ENCODE measurements at places on chromosomes 11 and 22.

GRCh38 chr11:75598900-75599299 is 36.8 kb downstream of the SERPINH1 start:
- DNase-seq, result no peak

DNA sequence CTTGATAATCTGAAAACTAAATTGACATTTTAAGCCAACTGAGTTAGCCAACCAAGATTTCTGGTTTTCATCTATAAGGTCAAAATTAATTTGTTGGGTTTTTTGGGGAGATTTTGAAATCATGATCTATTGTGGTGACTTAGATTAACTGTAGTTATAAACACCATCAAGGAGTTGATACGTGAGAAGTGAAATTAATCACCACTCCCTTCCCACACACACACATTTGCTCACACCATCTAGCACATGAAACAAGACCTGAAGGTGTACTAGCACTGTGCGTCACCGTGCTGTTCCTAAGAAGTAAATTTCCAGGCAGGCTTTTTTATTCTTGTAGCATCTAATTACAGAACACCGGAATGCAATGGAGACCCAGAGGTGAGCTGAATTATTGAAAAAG is 2.1 kb downstream of the OR5B21 start:
- no peak for DNase-seq

- DNase-seq, result no peak
These were observed 68.2 kb downstream of the DNAJC24 start for GRCh38 chr11:31437742-31438435.

- DNase-seq, result peak; percentile 5
These were observed 29.3 kb upstream of the CSNK1E start for GRCh38 chr22:38346506-38346905.

- DNase-seq, result peak; percentile 76
These were observed 14.3 kb downstream of the DGKZ start for GRCh38 chr11:46361283-46362155.

DNA sequence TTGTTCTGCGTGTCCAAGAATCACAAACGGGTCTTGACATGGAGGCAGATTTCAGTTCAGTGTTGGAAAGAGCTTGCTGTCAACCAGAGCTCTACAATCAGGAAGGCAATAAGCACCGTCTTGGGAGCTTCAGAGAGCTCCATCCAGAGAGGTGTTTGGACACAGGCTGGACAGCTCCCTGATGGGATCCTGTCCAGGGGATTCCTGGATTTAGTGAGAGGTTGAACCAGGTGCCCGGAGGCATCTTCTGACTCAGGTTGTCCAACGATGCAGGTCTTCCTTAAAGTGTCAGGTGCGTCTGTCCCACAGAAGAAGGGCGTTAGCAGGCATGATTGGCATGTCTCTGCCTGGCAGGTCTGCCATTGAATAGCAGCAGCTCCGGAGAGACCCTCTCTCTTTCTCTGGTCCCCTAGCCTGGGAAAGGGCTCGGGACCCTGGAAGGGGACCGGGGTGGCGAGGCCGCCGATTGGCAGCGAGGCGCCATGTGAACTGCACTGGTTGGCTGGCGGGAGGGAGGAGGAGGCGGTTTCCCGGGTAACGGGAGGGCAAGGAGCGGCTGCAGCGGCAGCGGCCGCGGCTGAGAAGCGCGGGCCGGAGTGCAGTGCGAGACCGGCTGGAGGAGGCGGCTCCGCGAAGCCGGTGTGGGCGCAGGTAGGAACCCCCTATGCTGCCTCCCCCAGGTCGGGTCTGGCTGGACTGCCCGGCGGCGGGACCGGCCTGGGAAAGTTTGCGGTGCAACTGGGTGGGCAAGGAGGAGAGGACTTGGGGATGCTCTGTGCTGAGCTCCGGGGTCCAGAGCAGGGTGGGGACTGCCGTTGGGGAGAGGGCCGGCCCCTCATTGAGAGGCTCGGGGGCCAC is 104.1 kb upstream of the E2F8 start:
- no peak for DNase-seq

DNA sequence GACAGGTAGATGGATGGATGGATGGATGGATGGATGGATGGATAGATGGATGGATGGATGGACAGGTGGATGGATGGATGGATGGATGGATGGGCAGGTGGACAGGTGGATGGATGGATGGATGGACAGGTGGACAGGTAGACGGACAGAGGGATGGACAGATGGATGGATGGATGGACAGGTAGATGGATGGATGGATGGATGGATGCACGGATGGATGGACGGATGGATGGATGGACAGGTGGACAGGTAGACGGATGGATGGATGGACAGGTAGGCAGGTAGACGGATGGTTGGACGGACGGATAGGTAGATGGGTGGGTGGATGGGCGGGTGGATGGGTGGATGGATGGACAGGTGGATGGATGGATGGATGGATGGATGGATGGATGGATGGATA is 24.3 kb downstream of the PDGFB start:
- DNase-seq, result no peak

DNA sequence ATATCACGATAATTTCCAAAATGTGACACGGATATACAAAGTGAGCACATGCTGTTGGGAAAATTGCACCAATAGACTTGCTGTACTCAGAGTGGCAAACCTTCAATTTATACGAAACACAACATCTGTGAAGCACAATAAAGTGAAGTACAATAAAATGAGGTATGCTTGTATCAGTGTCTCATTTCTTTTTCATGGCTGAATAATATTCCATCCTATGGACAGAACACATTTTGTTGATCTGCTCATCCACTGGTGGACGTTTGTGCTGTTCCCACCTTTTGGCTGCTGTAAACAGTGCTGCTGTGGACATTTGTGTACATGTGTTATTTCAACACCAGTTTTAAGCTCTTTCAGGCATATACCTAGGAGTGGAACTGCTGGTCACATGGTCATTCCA is 78.7 kb upstream of the CCND1 start:
- no peak for DNase-seq

GRCh38 chr11:78299000-78299710 is 110.4 kb downstream of the USP35 start:
- DNase-seq, result no peak

DNA sequence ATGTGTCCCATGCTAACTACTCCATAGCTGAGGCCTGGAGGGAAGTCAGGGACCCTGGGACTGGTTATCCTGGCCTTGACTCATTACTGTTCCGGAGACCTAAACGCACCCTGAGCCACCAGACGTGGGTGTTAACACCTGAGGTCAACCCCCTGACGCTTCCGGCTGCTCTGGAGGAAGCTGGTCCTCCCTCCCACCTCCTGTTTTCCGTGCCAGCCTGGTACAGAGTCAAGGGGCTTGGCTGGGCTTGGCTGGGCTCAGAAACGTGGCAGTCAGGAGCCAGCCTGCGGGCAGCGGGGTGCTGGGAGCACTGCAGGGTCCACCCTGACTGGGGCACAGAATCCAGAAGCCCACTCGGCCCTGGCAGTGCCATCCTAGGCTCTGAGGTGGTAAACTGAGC is 2.6 kb downstream of the TMPRSS4 start:
- DNase-seq, result no peak

DNA sequence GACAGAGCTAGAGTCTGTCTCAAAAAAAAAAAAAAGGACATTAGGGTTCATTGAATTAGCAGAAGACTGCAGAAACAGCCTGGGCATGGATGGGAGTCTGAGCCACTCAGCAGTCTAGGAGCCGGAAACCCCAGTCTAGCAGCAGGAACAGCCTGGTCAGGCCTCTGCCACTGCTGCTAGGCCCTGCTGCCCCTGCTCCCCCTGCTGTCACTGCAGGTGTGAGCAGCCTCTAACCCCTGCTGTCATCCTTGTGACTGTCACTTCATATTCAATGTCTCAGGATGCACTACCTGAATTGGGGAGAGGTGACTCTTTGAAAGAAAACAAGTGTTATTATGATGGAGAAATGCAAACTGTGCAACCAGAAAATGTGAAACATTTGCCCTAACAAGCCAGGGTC is 7.0 kb upstream of the DDX17 start:
- no peak for DNase-seq

DNA sequence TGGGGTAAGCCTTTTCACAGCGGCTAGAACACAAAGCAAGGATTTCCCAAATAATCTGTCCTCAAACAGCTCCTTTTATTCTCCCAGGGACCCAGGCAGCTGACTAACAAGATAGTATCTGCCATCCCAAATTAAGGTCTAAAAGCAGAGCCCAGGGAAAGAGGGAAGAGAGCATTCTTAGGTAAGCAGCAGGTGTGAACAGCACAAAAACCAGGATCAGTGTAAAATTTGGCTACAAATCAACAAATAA is 79.9 kb downstream of the RBMXL2 start:
- no peak for DNase-seq

DNA sequence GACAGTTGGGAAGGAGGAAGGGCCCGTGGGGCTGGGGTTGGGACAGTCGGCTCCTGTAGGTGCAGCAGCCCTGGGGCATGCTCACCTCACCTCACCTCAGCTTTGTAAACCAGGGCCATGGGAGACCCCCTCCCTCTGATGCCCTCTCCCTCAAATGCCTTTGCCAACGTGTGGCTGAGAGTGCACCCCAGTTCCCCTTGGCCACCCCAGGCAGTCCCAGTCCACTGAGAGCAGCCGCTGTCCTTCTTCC is 4.2 kb upstream of the NEAT1 start:
- DNase-seq, result no peak

DNA sequence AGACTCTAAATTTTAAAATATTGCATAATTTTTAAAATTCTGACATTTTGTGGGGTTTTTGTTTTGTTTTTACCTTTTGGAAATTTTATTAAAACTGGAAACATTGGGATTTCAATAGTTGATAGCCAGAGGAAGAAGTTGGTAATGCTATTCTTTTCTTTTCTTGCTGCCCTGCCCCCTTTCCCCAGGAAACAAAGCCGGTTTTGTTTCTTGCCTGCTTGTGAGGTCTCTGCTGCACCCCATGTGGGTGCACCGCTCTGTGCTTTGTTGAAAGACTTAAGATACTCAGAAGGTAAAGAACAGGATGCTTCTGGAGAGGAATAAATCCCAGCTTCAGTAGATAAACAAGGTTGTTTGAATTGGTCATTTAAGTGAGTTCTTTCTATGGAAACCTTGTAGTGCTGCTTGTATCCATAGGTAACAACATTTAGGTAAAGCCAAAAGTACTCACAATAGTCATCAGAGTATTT is 87.5 kb downstream of the YAP1 start:
- no peak for DNase-seq

DNA sequence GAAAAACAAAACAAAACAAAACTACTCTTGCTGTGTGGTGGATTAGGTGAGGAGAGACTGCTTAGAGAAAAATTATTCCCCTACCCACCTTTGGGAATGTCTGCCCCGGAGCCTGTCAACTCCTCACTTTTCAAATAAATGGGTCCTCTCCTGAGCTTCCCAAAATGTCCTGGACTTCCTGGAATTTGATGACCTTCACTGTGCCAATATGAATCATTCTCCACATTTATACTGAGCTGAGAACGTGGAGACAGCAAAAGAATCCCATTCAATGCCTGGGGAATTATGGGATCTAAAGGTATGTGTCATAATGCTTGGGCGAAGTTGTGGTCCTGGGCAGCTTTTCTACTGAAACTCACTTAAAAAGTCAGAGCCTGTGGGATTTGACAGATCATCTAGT is 136.8 kb downstream of the KIF18A start:
- DNase-seq, result no peak

DNA sequence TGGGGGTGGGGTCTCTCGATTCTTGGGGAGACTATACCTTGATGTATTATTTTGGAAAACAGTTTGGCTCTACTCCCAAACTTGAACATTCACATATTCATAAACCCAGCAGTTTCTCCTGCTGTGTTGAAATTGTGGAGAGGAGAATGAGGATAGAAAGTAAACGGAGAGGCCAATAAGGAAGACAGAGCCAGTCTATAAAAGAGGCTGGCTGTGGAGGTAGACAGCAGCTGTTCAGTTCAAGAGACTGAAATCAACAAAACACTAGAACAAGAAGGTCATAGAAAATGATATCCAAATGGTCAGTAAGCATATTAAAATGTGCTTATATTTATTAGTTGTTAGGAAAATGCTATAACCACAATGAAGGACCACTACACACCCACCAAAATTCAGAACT is 1.9 kb upstream of the MOGAT2 start:
- no peak for DNase-seq

GRCh38 chr11:128884703-128885338 is 6.3 kb upstream of the KCNJ5 start:
- peak; percentile 72 for DNase-seq

DNA sequence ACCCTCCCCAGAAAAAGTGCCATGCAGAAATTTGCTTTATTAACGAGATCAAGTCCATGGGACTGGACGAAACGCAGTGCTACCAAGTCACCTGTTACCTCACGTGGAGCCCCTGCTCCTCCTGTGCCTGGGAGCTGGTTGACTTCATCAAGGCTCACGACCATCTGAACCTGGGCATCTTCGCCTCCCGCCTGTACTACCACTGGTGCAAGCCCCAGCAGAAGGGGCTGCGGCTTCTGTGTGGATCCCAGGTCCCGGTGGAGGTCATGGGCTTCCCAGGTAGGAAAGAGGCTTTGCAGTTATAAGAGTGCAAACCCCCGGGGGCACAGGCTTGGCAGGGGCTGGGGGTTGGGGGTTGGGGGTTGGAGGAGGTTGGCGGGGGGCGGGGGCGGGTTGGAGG is 4.2 kb downstream of the APOBEC3H start:
- DNase-seq, result no peak

- DNase-seq, result no peak
These were observed 19.4 kb downstream of the SNU13 start for GRCh38 chr22:41668971-41669911.

DNA sequence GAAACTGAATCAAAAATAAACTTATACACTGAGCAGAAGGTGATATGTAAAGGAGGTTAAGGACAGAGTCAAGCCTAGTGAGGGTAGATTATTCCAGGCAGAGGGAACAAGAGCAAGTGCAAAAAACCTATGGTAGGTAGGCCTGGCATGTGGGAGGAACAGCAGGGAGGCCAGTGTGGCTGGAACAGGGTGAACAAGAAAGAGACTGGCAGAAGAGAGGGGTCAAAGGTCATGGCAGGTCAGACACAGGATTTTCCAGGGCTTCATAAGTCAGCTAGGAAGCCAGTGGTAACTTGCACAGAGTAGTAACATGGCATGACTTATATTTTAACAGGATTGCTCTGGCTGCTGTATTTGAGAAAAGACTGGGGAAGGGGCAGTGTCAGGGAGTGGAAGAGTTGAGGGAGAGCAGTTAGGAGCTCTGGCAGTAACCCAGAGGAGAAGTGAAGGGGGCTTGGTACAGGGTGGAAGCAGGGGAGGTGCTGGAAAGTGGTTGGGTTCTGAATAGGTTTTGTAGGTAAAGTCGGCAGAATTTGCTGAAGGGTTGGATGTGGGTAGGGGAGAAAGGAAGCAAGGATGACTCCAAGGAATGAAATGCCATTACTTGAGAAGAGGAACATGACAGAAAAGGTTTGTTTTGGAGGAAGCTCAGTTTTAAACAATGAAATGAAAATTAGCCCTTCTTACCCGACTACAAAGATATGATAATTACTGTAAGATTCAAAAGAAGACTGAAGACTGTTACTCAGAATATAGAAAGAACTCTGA is 86.2 kb downstream of the ZNRF3 start:
- DNase-seq, result no peak

- no peak for DNase-seq
These were observed 96.4 kb downstream of the PHF21B start for GRCh38 chr22:44913198-44913983.

GRCh38 chr11:101803651-101804050 is 111.2 kb upstream of the CEP126 start:
- DNase-seq, result no peak
